Activated naive CD4-positive, alpha-beta T cell (primary cell): ENCODE measurements at places on chromosomes 13 and 19.

DNA sequence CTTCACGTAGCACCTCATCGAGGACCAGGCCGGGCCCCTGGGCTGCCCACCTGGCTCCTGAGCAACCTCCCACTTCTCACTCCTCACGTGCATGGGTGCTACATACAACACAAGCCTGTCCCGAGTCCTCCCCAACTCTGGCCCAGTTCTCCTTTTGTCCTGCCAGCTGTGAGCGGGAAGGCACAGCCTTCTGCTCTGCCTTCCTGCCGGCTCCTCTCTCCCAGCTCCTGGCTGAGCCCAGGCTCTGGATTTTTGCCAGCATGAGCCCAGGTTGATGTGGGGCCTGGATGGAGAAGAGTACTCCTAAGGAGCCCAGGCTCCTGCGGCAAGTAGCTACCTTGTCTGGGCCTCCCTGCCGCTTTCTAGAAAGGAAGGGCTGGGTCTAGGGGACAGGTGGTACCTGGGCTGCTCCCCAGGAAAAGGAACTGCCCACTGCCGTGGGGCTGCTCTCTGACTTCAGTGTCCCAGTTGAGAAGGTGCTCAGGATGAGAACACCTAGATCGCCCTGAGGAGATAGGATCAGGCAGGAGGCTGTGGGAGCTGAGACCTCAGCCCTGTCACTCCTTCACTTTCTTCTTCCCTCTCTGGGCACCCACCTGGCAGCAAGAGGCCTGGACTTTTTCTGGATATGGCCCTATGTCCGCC, 23.6 kb downstream of the LYL1 start:
- no peak for DNase-seq

GRCh38 chr13:50801087-50801931, 42.2 kb downstream of the DLEU7 start:
- peak; percentile 1 for DNase-seq

DNA sequence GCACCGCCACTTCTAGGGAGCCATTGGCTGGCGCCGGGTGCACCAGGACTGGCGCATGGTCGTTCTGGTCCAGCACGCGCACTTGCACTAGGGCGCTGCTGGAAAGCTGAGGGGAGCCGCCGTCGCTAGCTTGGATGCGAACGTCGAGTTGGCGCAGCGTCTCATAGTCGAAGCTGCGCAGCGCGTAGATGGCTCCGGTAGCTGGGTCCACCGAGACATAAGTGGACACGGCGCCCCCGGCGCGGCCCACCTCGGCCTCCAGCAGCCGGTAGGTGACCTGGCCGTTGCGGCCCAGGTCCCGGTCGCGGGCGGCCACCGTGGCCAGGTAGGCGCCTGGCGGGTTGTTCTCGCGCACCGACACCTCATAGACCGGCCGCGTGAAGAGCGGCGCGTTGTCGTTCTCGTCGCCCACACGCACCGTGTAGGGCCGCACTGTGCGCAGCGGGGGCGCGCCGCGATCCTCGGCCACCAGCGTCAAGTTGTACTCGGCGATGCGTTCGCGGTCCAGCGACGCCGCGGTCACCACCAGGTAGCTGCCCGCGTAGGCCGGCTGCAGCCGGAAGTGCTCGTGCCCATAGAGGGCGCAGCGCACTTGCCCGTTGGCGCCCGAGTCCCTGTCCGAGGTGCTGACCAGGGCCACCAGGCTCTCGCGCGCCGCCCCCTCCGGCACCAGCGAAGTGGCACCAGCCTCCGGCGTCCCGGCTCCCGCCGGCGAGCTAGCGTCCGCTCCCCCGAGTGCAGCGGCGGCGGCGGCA, 1.7 kb downstream of the PCDH8 start:
- DNase-seq: no peak

GRCh38 chr19:32566246-32566830, 14.7 kb upstream of the PDCD5 start:
- no peak for DNase-seq

DNA sequence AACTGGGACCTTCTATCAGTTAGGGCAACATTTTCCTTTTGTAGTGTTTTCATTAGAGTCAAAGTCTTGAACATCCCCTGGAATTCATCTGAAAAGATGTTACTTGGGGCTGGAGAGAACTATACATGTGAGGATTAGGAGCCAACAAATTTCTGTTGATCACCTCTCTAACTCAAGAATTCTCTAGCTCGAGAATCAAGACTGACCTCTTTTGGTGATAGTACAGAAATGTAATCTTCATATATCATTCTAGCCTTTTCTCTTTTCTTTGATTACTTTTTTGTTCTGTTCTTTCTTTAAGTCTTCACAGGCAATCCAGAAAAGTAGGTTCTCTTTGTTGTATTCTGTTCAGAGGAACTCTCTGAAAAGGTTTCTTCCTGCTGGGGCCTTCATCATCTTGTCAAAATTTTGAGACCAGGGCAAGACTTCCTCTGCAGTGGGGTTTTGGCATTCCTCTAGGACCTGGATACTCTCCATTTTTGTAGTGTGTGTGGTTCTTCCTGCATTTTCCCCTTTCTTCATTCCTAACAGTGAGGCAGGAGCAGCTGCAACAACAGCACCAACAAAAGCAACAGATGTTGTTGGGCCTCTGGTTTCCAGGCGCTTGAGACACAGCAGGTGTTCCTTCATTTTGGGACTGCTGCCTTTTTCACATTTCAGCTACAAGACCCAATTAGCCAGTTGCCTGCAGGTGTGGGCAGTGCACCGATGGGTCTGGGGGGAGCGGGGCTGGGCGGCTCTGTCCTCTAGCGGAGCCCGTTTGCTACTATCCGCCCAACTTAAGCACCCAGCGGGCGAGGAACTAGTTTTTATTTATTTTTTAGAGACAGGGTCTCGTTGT, 26.2 kb downstream of the ELF1 start:
- no peak for DNase-seq

- DNase-seq: no peak
Observed at GRCh38 chr13:106986687-106987426, 418.9 kb upstream of the ARGLU1 start.
